ENCODE measurements at places on chromosomes 6 and 20.

DNA sequence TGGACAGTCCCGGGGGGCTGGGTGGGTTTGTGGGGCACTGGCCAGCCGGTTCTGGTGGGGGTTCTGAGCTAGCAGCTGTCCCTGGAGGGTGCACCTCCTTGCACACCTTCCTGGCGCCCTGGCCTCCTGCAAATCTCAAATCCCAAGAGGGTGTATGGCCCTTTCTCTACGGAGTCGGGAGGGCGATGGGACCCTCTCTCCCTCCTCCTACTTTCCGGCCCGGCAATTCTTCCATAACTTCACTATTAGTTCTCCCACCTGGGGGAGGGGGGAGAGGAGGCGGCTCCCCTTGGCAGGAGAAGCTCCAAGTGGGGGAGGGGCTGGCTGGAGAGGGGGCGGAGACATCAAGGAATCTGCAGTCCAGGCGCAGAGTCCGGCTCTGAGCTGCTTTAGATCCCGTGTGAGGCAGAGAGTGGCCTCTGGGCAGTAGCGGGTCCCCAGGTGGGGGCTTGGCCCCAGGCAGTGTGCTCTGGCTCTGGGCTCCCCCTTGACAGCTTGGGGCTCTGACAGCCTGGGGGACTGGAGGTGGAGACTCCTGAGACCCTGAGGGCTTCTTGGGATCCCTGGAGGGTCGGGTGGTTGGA lies 1.4 kb upstream of the LAMA5 start:
- DNase-seq = no peak

GRCh38 chr20:58100731-58101356 lies 127.6 kb downstream of the ANKRD60 start:
- DNase-seq = no peak

- DNase-seq = no peak
Observed at GRCh38 chr6:148343047-148343782, 577 bp downstream of the SASH1 start.

GRCh38 chr6:82624251-82624650 lies 260.6 kb downstream of the TPBG start:
- no peak for DNase-seq

GRCh38 chr20:11642866-11643265 lies 274.8 kb upstream of the BTBD3 start:
- DNase-seq = no peak

- DNase-seq = no peak
Observed at GRCh38 chr6:6661684-6662083, 73.2 kb downstream of the LY86 start.

DNA sequence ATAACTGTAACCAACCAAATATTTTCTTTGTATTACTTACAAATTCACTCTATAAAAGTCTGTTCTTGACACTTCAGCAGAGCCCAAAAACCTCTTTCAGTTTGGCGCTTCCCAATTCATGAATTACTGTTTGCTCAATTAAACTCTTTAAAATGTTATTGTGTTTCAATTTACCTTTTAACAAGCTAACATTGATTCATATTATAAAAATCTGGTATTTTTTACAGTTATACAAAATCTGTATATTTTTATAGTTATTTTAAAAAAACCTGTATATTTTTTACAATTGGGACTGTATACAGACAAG lies 75.3 kb upstream of the E2F3 start:
- no peak for DNase-seq

GRCh38 chr20:38590676-38591473 lies 9.9 kb downstream of the ADIG start:
- DNase-seq = no peak

DNA sequence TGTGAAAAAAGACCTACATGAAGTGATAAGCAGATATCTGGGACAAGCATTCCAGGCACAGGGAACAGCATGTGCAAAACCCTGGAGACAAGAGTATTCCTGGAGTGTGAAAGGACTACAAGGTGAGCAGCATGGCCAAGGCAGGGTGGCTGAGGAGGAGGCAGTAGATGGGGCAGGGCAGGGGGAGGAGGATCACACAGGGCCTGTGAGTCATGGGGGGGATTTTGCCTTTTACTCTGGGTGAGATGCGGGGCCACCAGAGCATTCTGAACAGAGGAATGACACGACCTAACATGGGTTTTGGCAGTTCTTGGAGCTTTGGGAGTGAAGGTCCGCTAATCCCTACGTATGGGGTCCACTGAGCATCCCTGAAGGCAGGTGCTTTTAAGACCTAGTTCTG lies 69.8 kb upstream of the CCN6 start:
- DNase-seq = no peak
